ENCODE measurements at places on chromosomes 16 and 17.

- peak; percentile 53 for DNase-seq
Measured at GRCh38 chr17:50866950-50867362, 802 bp upstream of the TOB1 start.

DNA sequence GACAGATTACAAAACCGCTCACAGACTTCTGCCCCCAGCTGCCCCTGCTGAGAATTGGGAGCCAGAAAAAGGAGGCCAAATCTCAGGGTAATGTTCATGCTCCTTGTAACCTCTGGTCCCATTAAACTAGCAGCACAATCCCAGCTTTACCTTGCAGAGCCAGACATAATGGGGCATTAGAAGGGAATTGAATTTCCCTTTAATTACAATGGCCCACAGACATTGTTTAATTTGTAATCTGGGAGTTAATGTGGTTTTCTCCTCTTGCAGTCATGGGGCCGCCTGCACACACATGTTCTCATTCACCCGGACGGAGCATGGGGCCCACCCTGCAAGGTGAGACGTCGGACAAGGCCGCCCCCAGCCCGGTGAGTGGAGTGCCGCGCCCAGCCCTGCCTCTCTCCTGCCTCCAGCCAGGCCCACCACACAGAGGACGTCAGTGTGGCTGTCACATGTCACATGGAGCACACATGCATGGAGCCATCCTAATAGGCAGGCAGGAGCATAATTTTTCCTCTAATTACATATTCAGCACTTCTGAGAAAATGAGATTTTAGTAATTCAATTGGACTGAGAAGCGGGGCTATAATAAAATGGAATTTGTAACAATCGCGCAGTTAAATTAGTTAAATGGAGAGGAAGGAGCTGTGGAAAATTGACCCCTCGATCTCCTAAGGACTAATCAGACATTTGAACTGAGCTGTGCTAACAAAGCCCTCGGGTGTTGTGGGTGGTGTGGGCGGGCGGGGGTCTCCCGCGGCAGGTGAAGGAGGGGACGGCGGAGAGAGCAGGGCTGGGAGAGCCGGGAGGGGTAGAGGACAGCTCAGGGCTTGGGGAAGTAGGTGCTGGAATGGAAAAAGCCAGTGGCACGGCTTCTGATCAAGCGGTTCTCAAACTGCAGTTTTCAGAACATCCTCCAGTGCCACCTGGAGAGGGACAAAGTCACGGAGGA, 87.7 kb downstream of the ENGASE start:
- DNase-seq: no peak

GRCh38 chr17:81707725-81708646, 4.1 kb upstream of the SLC25A10 start:
- no peak for DNase-seq

- no peak for DNase-seq
Measured at GRCh38 chr17:65902831-65903522, 289.0 kb downstream of the CEP112 start.

DNA sequence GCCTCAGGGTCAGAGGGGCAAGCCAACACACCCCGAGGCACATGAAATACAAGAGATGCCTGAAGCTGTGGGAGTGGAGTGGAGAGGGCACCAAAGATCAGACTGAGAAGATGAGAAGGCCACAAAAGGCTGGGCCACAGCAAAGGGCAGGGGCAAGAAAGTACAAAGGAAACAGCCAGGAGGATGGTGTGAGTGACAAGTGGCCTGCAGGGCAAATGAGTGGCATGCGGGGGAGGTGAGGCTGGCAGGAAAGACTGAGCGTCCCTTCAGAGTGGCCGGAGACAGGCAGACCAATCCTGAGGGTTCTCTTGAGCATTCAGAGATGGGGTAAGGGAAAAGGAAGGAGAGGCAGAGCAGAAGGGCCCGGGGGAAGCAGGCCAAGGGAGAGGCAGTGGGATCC, 23.2 kb downstream of the HSD11B2 start:
- DNase-seq: no peak

- no peak for DNase-seq
Measured at GRCh38 chr17:19453296-19453695, 42.3 kb downstream of the RNF112 start.

DNA sequence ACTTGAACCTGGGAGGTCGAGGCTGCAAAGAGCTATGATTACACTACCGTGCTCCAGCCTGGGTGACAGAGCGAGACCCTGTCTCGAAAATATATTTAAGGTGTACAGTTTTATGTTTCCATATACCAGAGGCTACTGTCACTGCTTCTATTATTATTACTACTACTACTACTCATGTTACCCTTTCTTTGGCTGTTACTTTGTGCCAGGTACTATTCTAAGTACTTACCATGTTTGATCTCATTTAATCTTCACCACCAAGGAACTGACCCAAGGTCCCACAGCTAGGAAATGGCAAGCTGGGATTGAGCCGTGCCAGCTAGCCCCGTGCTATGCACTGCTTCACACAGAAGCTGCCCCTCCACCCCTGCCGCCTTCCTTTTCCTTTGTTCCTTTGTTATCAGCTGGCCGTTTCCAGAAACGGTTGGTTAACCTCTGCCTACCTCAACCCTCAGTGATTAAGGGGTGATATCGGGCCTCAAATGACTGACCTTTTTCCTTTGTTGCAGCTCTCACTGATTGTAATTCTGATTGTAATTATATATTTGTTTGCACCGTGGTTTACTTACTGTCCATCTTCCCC, 78.4 kb downstream of the ABCC1 start:
- DNase-seq: no peak

DNA sequence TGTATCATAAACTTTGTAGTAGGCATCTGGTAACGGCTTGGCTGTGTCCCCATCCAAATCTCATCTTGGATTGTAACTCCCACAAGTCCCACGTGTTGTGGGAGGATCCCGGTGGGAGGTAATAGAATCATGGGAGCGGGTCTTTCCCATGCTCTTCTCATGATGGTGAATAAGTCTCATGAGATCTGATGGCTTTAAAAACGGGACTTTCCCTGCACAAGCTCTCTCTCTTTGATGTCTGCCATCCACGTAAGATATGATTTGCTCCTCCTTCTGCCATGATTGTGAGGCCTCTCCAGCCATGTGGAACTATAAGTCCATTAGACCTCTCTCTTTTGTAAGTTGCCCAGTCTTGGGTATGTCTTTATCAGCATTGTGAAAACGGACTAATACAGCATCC, 248.7 kb downstream of the SNX29 start:
- DNase-seq: no peak

Data from NCI-H1417 treated with DMSO at 0.1 percent for 48 hours (cell line).